ENCODE measurements at places on chromosomes 1 and 21.

- H3K27me3 ChIP-seq: no peaks in the 10 kb centered on the region
- H3K4me1 ChIP-seq: peaks cover 42% of the 10 kb centered on the region
- DNase-seq: no peak
- peak overlapping the region; percentile 85 for H3K4me3 ChIP-seq
- peak overlapping the region; percentile 57 for H3K27ac ChIP-seq
- H3K36me3 ChIP-seq: peaks cover 67% of the 10 kb centered on the region
Measured at GRCh38 chr1:89060091-89060490, 4.9 kb downstream of the GBP1 start.

GRCh38 chr1:169618367-169618766, 11.6 kb downstream of the SELP start:
- H3K27me3 ChIP-seq: no peaks in the 10 kb centered on the region
- peaks cover 7% of the 10 kb centered on the region for H3K36me3 ChIP-seq
- DNase-seq: no peak
- no peak overlapping the region for H3K4me3 ChIP-seq

GRCh38 chr1:43600033-43601020, 49.6 kb upstream of the KDM4A start:
- no peaks in the 10 kb centered on the region for H3K4me1 ChIP-seq
- no peaks in the 10 kb centered on the region for H3K36me3 ChIP-seq
- H3K27ac ChIP-seq: no peak overlapping the region

GRCh38 chr1:173411835-173412742, 65.0 kb upstream of the PRDX6 start:
- peaks cover 37% of the 10 kb centered on the region for H3K4me1 ChIP-seq
- peaks cover 2% of the 10 kb centered on the region for H3K27me3 ChIP-seq
- no peak overlapping the region for H3K27ac ChIP-seq
- no peak for DNase-seq

DNA sequence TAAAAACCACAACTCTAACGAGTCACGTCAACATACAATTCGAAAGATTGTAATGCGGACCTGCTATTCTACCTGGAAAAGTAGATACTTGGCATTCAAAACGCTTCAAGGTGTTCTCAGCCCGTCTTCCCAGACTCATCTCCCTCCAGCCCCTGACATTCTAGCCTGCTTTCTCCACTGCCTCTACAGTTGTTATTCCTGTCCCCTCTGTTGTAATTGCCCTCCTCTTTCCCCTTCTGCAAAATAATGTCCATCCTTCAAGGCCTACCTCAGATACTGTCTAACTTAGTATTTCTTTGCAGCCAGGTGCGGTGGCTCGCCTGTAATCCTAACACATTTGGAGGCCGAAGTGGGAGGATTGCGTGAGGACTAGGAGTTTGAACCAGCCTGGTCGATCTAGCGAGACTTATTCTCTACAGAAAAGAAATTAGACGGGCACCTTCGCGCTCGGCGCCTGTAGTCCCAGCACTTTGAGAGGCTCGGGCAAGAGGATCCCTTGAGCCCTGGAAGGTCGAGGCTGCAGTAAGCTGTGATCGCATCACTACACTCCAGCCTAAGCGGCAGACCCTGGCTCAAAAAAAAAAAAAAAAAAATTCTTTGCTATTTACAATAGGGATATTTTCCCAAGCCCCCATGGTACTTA, 756 bp upstream of the RBM34 start:
- H3K27me3 ChIP-seq: no peaks in the 10 kb centered on the region
- H3K4me1 ChIP-seq: peaks cover 12% of the 10 kb centered on the region
- H3K36me3 ChIP-seq: peaks cover 19% of the 10 kb centered on the region
- H3K4me3 ChIP-seq: peak overlapping the region; percentile 98

DNA sequence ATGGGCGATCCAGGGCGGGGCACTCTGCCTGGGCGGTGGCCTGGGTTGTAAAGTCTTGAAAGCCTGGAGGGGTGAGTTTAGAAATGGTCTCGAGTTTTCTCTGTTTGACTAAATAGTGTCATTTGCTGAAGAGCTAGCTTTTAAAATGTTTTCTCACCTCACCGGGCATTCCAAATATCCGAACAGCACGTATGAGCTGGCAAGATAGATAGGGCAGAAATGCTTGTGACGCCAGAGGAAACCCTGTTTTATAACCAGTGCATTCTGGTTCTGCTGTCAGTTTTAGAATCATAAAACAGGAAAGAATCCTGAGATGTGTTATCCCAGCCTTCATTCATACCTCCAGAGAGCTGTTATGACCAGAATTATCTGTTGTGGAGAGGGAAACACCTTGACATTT, 725 bp downstream of the RTCA start:
- H3K4me1 ChIP-seq: peaks cover 23% of the 10 kb centered on the region
- peaks cover 36% of the 10 kb centered on the region for H3K36me3 ChIP-seq
- H3K27ac ChIP-seq: peak overlapping the region; percentile 96
- peak overlapping the region; percentile 94 for H3K4me3 ChIP-seq

DNA sequence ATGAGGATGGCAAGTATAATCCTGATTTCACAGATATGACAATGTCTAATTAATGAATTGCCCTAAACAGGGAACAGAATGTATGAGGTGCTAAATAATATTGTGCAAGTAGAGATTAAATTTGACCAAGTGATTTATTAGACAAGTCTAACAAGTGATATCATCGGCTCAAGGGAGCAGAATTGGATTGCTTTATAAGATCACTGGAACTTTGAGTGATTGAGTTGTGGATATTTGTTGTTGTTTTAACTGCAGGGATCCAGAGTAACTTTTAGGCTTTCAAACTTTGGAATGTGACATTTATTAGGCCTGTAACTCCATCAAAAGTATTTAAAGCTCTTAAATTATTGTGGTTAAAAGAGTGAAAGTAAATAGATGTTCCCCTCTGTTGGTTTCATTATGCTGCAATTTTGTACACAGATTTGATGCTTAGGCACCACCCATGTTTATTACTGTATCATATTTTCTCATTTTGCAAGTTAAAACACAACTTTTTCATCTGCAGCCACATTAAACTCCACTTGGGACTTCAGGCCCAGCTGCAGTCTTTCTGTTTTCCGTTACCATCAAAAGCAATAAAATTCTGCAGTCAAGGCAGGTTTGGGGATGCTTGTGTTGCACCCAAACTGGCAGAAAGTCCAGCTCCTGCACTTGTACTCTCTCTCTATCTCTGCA, 206.6 kb downstream of the HLX start:
- no peaks in the 10 kb centered on the region for H3K27me3 ChIP-seq
- no peaks in the 10 kb centered on the region for H3K36me3 ChIP-seq
- no peak overlapping the region for H3K4me3 ChIP-seq
- H3K4me1 ChIP-seq: no peaks in the 10 kb centered on the region
- DNase-seq: no peak
